ENCODE measurements at places on chromosomes 5 and 9.

DNA sequence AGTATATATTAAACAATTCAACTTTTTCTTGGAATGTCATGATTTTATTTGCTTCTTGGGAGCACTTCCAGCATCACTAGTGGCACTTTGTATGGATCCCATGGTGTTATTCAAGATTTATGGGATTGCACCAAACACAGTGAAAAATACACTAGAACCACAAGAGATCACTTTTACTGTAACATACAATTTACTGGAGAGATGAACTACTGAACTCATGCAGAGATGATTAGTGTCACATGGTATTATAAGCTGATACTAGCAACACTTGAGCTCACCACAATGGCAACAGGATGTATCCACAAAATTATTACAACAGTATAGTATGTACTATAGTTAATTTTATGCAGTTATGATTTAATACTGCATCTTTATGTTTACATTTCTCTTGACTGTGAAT lies 16.3 kb upstream of the SLC36A2 start:
- DNase-seq = no peak

GRCh38 chr9:92270511-92270910 lies 23.0 kb downstream of the IARS1 start:
- no peak for DNase-seq

DNA sequence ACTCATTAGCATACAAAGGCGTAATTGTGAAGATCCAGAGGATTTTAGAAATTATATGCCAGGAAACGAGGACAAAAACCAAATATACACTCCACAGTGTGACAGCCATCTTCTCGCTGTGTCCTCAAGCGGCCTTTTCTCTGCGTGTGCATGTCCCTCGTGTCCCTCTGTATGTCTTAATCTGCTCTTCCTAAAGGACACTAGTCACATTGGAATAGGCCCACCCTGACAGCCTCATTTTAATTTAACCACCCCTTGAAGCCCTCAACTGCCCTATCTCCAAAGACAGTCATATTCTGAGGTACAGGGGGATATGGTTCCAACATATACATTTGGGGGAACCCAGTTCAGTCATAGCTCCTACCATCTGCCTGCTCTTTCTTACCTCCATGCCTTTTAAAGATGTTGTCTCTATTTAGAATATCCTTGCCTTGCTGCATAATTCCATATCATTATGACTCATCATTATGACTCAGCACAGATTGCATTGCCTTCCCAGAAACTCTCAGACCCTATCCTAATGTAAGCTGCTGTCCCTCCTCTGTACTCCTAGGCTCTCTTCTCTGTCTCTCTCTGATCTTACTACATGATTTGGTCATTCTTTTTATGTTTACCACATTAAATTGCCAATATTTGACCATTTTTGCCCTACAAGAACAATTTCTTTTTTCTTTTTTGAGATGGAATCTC lies 210.9 kb downstream of the AOPEP start:
- DNase-seq = no peak

- DNase-seq = no peak
Measured at GRCh38 chr9:114957558-114957957, 27.2 kb upstream of the TNFSF8 start.

DNA sequence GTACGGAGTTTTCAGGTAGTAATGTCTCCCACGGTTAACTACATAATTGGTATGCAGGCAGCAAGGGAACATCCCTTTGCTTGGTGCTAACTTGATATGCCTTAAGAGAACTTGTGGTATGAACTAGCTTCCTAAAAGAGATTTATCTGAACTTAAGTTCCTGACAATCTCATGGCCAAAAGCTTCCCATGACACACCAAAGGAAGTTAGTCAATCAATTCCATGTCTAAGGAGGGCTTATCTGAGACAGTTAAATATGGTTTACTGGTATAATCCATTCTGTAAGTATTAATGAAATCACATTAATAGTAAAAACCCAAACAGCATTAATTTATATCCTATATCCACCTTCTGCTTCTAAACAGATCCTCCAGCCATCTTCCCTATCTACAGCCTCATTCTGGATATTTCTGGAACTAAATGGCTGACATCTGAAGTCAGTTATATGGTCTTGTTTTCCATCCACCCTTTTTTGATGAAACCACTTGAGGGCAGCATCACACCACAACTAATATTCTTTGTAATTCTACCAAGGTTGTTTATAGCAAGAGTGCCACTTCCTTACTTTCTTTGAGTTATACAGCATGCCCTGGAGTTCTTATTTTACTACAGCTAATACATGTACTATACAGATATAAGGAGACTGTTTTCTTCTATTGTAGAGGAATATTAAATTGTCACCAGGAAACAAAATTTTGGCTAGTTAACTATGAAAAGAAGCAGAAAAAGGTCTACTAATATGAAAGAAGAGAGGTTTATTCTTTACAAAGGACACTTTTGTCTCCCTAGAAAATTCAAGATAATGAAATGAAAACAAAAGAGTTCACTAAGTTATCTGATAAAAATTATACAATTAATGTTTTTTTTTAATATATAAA lies 34.7 kb downstream of the SHOC1 start:
- peak; percentile 65 for DNase-seq

DNA sequence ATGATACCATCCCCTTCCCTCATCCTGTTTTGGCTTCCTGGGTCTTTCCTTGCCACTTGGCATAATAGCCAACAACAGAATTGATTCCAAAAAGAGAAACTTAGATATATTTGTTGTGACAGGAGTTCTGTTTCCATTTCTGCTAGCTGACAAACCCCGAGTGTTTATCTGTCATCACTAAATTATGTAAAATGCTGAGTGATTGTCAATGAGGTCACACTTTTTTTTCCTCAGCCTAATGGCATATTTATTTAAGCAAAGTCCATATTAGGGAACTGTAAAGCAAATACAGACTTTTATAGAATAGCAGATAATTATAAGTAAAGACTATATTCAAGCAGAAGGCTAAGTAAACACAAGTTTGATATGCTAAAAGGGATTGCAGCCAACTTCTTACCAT lies 64.0 kb downstream of the RGS7BP start:
- no peak for DNase-seq

GRCh38 chr9:110880189-110880588 lies 158.1 kb downstream of the LPAR1 start:
- DNase-seq = no peak

DNA sequence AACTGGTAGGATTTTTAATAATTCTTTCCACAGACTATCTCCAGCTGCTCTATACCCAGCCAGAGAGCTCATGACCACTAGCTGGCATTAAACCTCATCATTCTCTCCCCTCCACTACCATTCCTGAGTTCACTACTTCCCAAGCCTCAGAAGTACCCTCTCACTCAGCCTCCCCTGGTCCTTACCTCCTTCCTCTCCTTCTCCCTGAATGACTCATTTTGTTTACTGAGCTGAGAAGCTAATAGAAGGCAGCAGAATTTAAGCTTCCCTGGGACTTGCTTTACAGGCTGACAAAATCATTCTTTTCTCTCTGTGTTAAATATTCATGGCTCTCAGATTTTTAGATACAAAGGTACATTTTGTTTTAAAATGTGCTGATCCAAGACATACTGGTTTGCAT lies 305.4 kb downstream of the TLR4 start:
- no peak for DNase-seq

- no peak for DNase-seq
Measured at GRCh38 chr9:36929350-36929675, 104.8 kb downstream of the PAX5 start.

- DNase-seq = no peak
Measured at GRCh38 chr5:108379722-108380530, 2.0 kb downstream of the FBXL17 start.

DNA sequence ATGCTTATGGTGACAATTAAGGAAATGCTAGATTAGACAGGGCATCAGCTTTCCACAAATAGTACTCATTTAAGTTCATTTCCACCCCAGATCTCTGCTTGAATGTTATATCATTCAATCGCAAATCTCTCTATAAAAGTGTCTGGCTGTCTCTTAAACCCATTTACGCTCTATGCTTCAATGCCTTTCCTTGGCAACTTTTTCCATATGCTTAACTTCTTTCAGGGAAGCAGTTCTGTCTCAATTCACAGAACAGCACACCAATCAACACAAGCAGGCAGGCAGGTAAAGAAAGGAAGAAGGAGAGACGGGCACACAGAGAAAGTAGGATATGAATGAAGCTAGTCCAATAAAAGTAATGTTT lies 243.1 kb downstream of the DENND1A start:
- DNase-seq = no peak

GRCh38 chr9:117307701-117308100 lies 107.2 kb downstream of the ASTN2 start:
- no peak for DNase-seq

DNA sequence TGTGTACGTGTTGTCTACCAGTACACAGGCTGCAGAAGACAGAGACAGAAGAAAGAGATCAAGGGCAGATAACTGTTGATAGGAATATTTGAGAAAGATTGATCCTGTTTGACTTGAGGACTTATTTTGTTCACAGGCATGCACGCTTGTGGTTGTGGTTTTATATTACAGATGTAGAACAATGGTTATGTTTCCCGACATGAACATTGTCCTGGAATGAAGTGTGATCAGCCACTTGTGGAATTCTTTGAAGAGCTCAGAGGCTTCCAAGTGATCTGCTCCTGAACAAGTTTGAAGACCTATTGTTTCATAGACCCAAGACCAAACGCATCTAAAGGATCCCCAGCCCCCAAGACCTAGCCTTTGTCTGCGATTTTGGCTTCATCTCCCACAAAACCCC lies 13.7 kb downstream of the TEX53 start:
- DNase-seq = no peak

GRCh38 chr5:179228341-179229121 lies 116.7 kb downstream of the ADAMTS2 start:
- DNase-seq = no peak

GRCh38 chr9:7770111-7770510 lies 29.5 kb downstream of the DMAC1 start:
- no peak for DNase-seq

GRCh38 chr9:76143834-76144233 lies 250.4 kb downstream of the RFK start:
- DNase-seq = no peak

DNA sequence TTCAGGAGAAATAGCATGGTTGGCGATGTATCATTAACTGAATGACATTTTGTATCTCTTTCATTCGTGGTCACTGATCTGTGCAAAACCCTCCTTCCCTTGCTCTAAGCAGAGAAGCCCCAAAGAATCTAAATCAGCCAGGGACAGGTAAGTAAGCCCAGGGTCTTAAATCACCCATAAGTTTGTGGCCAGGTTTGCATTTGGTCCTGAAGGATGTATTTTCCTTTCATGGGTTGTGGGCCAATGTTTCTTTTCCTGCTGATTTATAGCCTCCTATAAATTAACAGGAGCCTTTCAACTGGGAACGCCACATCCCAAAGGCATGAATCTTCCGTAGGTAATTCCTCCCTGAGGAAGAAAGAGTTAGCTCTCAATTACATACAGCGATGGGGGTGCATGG lies 217.5 kb upstream of the TNC start:
- DNase-seq = no peak

GRCh38 chr5:15037247-15037908 lies 165.8 kb upstream of the ANKH start:
- DNase-seq = no peak

DNA sequence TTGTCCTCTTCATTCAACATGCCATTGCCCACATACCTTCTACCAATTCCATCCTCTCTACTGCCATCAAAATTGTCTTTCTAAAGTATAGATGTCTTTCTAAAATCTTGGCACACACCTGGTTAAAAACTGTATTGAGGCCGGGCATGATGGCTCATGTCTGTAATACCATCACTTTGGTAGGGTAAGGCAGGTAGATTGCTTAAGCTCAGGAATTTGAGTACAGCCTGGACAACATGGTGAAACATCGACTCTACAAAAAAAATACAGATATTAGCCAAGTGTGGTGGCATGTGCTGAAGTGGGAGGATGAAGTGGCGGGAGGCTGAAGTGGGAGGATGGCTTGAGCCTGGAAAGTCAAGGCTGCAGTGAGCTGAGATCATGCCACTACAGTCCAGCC lies 412.1 kb downstream of the TMEM38B start:
- no peak for DNase-seq

DNA sequence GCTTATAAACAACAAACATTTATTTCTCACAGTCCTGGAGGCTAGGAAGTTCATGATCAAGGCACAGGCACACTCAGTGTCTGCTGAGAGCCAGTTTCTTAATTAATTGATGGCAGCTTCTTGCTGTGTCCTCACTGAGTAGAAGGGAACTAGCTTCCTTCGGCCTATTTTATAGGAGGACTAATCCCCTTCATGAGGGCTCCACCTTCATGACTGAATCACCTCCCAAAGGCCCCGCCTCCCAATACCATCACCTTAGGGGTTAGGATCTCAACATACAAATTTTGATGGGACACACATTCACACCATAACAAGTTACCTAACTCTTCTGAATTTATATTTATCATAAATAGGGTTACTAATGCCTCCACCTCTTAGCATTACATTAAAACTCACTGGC lies 129.8 kb downstream of the GNAQ start:
- DNase-seq = no peak

DNA sequence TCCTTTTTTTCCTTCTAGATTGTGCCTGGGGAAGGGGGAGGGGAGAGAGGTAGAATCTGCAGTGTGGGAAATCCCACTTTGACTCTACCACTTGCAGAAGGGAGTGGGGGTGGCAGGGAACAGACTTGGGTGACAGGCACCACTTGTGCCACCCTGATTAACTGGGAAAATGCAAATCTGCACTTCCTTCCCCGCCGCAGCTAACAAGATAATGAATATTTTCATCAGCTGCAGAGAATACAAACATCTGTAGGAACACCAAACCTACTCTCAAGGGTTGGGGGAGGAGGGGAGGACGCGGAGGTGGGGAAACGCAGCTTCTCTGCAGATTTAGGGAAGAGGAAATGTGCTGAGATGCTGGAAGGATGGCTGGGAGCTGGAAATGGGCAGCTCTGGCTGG lies 73.5 kb downstream of the TRIM32 start:
- no peak for DNase-seq

GRCh38 chr9:134314950-134315715 lies 11.1 kb upstream of the RXRA start:
- DNase-seq = no peak

DNA sequence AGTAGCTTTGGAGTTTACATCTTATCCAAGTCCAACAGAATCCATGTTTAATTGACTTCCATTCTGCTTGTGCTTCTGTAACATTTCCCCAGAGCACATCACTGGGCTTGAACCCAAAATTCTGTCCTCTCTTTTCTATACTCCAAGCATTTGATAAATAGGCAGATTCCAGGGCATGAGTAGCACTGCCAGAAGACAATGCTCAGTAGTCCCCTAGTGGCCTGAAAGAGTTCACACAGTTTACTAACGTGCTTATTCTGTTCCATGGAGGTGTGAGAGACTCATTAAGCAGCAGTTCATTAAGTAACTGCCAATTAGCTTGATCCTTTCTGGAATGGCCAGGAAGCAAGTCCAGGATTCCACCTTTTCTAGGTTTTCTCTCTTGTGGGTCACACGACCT lies 9.4 kb upstream of the GABRA6 start:
- no peak for DNase-seq

Data from CD4-positive, alpha-beta T cell (primary cell).